ENCODE measurements at places on chromosomes 5 and 9. TPM values are rescaled to one million over a fixed set of nuclear protein-coding genes. Genes with fewer than 3 reads are reported as not detected.
A peak's percentile ranks its signal among the peaks of the same experiment; 100 is the strongest.

ACOT12 gene
- not detected for total RNA-seq

COL23A1 gene
- 0.68 TPM for total RNA-seq

SLC1A3 gene
- total RNA-seq: not detected

SRP19 gene
- total RNA-seq: 56.6 TPM

SHC3 gene
- total RNA-seq: not detected

C9orf72 gene
- total RNA-seq: 10.2 TPM

INSL6 gene
- not detected for total RNA-seq

GRCh38 chr5:89388872-89389271 lies 505.9 kb upstream of the MEF2C start:
- H3K27ac ChIP-seq: no peak overlapping the region
- H3K36me3 ChIP-seq: no peaks in the 10 kb centered on the region
- no peaks in the 10 kb centered on the region for H3K27me3 ChIP-seq
- no peak overlapping the region for H3K4me3 ChIP-seq

DNA sequence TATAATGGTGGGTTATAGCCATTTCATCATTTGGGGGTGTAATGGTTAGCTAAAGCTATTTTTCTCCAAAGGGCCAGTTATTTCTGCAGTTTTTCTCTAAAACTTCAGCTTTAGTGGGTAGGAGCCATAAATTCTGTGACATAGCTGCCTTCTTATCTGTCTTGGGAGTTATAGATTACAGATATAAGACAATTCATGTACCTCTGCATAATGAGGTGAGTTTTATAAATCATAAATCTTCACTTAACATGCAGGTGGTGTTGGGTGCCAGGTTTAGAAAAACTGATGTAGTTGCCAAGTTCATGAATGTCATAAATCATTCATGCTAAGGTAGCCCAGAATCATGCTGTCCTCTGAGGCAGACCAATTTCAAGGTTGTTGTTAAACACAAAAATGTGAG lies 10.0 kb upstream of the HSPA9 start:
- H3K4me1 ChIP-seq: no peaks in the 10 kb centered on the region
- H3K27ac ChIP-seq: no peak overlapping the region
- H3K27me3 ChIP-seq: peaks cover 21% of the 10 kb centered on the region
- no peak for DNase-seq
- no peaks in the 10 kb centered on the region for H3K36me3 ChIP-seq
- H3K4me3 ChIP-seq: no peak overlapping the region

GRCh38 chr9:6955251-6955921 lies 197.6 kb downstream of the KDM4C start:
- no peak overlapping the region for H3K4me3 ChIP-seq
- H3K27ac ChIP-seq: no peak overlapping the region
- no peaks in the 10 kb centered on the region for H3K27me3 ChIP-seq
- DNase-seq: no peak
- peaks cover 7% of the 10 kb centered on the region for H3K36me3 ChIP-seq
- peaks cover 3% of the 10 kb centered on the region for H3K4me1 ChIP-seq

- H3K36me3 ChIP-seq: no peaks in the 10 kb centered on the region
- no peak for DNase-seq
- H3K27ac ChIP-seq: no peak overlapping the region
- no peak overlapping the region for H3K4me3 ChIP-seq
- H3K4me1 ChIP-seq: peaks cover 15% of the 10 kb centered on the region
Measured at GRCh38 chr5:128772356-128772755, 192.9 kb upstream of the SLC27A6 start.

- H3K27ac ChIP-seq: no peak overlapping the region
- no peak for DNase-seq
- no peaks in the 10 kb centered on the region for H3K4me1 ChIP-seq
- no peaks in the 10 kb centered on the region for H3K36me3 ChIP-seq
- H3K4me3 ChIP-seq: no peak overlapping the region
- peaks cover 22% of the 10 kb centered on the region for H3K27me3 ChIP-seq
Measured at GRCh38 chr5:88509403-88509802, 240.8 kb upstream of the TMEM161B start.

DNA sequence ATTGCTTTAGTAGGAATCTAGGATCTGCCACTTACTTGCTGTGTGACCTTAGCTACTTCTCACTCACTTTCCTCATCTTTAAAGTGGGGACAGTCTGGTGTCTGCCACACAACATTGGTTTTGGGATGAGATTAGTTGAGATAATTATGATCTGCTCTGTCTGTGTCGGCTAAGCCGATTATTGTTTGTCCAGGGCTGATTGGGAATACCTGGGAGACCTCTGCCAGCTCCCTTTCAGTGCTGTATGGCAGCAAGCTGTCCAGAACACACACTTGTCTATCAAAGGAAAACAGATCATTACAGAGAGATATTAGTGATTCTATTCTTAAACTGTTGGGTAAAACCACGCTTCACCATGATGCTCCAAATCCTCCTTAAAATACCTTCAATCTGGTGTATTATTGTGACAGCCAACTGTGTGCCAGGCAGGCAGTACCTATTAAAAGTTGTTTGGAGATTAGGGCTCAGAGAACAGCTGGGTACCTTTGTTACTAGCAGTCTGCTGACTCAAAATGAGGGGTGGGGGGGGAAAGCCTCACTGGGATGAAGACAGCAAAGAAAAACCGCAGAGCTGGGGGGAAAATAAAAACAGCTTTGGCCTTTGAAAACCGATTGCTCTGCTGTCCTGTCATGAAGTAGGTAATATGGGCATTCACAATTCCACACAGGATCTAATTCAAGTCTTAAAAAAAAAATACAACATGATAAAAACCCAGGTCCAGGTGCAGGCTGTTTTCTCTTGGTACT lies 458.4 kb upstream of the C9orf72 start:
- H3K4me3 ChIP-seq: no peak overlapping the region
- H3K27me3 ChIP-seq: no peaks in the 10 kb centered on the region
- H3K4me1 ChIP-seq: no peaks in the 10 kb centered on the region

DNA sequence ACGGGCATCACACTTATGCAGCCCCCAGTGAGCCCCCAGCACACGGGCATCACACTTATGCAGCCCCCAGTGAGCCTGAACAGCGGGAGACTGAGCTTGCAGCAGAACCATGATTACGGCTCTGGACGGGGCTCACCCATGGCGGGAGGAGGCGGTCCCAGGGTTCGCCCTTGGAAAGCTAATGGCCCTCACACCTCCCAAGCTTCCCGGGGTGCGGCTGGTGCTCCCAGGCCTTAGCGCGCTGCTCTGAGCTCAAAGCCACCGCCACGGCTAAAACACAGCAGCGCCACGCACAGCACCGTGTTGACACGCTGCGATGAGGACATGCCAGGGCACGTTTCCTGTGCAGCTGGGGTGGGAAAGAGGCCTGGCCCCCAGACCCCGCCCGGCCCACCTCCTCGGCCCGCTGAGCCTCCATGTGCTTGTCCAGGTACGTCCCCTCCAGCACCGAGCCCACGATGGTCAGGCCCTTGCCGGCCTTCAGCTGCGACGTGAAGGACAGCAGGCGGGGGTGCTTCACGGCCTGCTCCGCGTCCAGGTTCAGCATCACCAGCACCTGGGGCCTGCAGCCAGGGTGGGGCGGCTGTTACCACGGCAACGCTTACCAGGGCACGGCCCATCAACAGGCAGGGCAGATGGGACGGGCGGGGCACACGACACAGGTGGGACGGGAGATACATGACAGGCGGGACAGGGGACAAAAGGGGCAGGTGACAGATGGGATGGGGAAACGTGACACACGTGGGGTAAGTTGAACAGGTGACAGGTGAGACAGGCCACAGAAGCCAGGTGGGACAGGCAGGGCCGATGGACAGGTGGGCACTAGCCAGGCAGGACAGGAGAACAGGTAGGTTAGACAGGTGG lies 38.4 kb downstream of the SLC12A7 start:
- DNase-seq: no peak
- peaks cover 16% of the 10 kb centered on the region for H3K36me3 ChIP-seq
- H3K27ac ChIP-seq: peak overlapping the region; percentile 80
- H3K27me3 ChIP-seq: no peaks in the 10 kb centered on the region

- no peaks in the 10 kb centered on the region for H3K36me3 ChIP-seq
- no peak for DNase-seq
- H3K4me1 ChIP-seq: no peaks in the 10 kb centered on the region
- peaks cover 2% of the 10 kb centered on the region for H3K27me3 ChIP-seq
- H3K4me3 ChIP-seq: no peak overlapping the region
Measured at GRCh38 chr9:69293156-69293555, 31.9 kb upstream of the ENTREP1 start.

DNA sequence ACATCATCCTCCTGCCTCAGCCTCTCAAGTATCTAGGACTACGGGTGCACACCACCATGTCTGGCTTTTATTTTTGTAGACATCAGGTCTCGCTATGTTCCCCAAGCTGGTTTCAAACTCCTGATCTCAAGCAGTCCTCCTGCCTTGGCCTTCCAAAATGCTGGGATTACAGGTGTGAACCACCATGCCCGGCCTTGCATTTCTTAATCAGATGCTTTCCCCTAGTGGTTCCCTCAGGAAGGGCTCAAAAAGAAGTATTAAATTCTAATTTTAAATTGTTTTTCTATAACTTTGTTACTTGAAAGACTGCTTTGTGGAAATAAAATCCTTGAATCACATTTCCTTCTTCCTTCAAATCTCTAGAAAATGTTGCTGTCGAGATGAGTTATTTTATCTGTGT lies 79.5 kb upstream of the ROR2 start:
- peaks cover 25% of the 10 kb centered on the region for H3K36me3 ChIP-seq
- no peaks in the 10 kb centered on the region for H3K27me3 ChIP-seq
- H3K27ac ChIP-seq: no peak overlapping the region
- no peaks in the 10 kb centered on the region for H3K4me1 ChIP-seq
- H3K4me3 ChIP-seq: no peak overlapping the region
